ENCODE measurements at places on chromosomes 12 and 14.

- peak; percentile 31 for DNase-seq
Measured at GRCh38 chr12:132736378-132736777, 25.3 kb downstream of the ANKLE2 start.

- peak; percentile 67 for DNase-seq
Measured at GRCh38 chr12:125092872-125093680, 27.8 kb downstream of the AACS start.

- no peak for DNase-seq
Measured at GRCh38 chr14:52551696-52552062, 626 bp downstream of the TXNDC16 start.

GRCh38 chr12:113747017-113747416 is 219.1 kb downstream of the RBM19 start:
- no peak for DNase-seq

- DNase-seq: no peak
Measured at GRCh38 chr12:76919383-76920171, 40.8 kb upstream of the CSRP2 start.

GRCh38 chr12:117853600-117853999 is 115.2 kb downstream of the KSR2 start:
- no peak for DNase-seq

- no peak for DNase-seq
Measured at GRCh38 chr14:92224358-92224954, 98.5 kb upstream of the SLC24A4 start.

- DNase-seq: no peak
Measured at GRCh38 chr12:1350055-1350933, 244.1 kb downstream of the FBXL14 start.
